ENCODE measurements at places on chromosomes 1 and 21. TPM values are rescaled to one million over a fixed set of nuclear protein-coding genes. Genes with fewer than 3 reads are reported as not detected.

DNA sequence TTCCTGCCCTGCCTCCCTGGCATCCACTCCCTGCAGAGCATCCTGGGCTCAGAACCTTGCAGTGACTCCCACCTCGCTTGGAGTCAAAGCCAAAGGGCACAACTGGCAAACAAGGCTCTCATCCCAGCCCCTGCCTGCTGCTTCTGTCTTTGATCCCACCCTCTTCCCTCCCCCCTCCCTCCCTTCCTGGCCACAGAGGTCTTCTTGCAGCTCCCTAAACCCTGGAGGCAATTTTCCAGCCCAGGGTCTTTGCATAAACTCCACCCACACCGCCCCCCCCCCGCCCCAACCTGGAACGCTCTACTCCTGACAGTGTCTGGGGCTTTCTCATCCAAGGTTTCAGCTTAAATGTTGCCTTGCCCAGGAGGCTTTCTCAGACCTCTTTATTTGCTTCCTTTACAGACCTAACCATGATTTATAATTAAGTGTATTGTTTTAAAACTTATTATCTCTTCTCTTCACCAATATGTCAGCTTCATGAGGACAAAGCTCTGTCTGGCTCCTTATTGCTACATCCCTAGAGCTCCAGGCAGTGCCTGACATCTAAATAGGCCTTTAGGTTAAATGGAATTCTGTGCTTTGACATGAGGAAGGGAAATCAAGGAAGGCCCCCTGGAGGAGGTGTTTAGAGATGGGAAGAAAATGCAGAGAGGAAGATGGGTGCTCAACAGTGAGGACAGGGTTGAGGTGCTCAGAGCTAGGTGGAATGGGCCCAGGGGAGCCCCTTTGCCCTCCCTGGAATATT is 37.7 kb upstream of the PADI1 start:
- DNase-seq = no peak
- H3K27ac ChIP-seq = no peak overlapping the region
- H3K36me3 ChIP-seq = no peaks in the 10 kb centered on the region

GRCh38 chr1:64111787-64112186 is 91.6 kb upstream of the UBE2U start:
- no peaks in the 10 kb centered on the region for H3K27me3 ChIP-seq
- H3K4me1 ChIP-seq = peaks cover 3% of the 10 kb centered on the region
- no peak overlapping the region for H3K4me3 ChIP-seq
- H3K36me3 ChIP-seq = no peaks in the 10 kb centered on the region
- DNase-seq = no peak

- no peaks in the 10 kb centered on the region for H3K27me3 ChIP-seq
- peaks cover 11% of the 10 kb centered on the region for H3K4me1 ChIP-seq
- peak overlapping the region; percentile 52 for H3K27ac ChIP-seq
- no peaks in the 10 kb centered on the region for H3K36me3 ChIP-seq
- H3K4me3 ChIP-seq = no peak overlapping the region
- no peak for DNase-seq
Measured at GRCh38 chr1:234093107-234093506, 188.6 kb downstream of the SLC35F3 start.

GRCh38 chr1:15417059-15417934 is 7.6 kb downstream of the EFHD2 start:
- peaks cover 6% of the 10 kb centered on the region for H3K4me1 ChIP-seq
- H3K27me3 ChIP-seq = no peaks in the 10 kb centered on the region
- H3K4me3 ChIP-seq = no peak overlapping the region
- H3K27ac ChIP-seq = no peak overlapping the region
- DNase-seq = no peak

GRCh38 chr1:12083766-12084165 is 20.7 kb downstream of the TNFRSF8 start:
- H3K36me3 ChIP-seq = no peaks in the 10 kb centered on the region
- no peaks in the 10 kb centered on the region for H3K4me1 ChIP-seq
- no peak overlapping the region for H3K27ac ChIP-seq
- DNase-seq = no peak
- H3K4me3 ChIP-seq = no peak overlapping the region

DNA sequence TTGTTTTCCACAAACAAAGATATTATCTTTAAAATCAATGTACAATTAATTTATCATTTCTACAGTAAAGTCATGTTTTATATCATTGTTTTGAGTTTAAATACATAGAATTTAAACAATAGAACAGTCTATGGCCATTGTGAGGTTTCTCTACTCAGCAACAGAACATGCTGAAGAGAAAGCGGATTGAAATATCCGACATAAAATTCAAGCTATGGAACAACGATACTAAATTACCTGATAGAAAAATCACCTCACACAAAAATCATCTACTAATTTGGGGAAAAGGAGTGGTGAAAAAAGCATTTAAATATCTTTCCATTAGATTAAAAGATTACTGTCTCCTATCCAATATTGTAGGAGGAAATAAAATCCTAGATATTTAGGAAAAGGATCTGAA is 12.6 kb downstream of the CDKN2C start:
- no peaks in the 10 kb centered on the region for H3K36me3 ChIP-seq
- H3K4me3 ChIP-seq = peak overlapping the region; percentile 49
- DNase-seq = no peak
- peaks cover 5% of the 10 kb centered on the region for H3K4me1 ChIP-seq

GRCh38 chr1:119767486-119767885 is 1.2 kb downstream of the HMGCS2 start:
- DNase-seq = no peak
- H3K36me3 ChIP-seq = no peaks in the 10 kb centered on the region
- H3K27ac ChIP-seq = no peak overlapping the region
- no peaks in the 10 kb centered on the region for H3K4me1 ChIP-seq

- no peaks in the 10 kb centered on the region for H3K27me3 ChIP-seq
- H3K27ac ChIP-seq = no peak overlapping the region
- H3K36me3 ChIP-seq = no peaks in the 10 kb centered on the region
- H3K4me3 ChIP-seq = no peak overlapping the region
- no peaks in the 10 kb centered on the region for H3K4me1 ChIP-seq
Measured at GRCh38 chr1:21567241-21568005, 58.2 kb downstream of the ALPL start.

- no peak for DNase-seq
- no peaks in the 10 kb centered on the region for H3K36me3 ChIP-seq
- no peaks in the 10 kb centered on the region for H3K4me1 ChIP-seq
Measured at GRCh38 chr1:206812471-206812870, 40.2 kb upstream of the IL10 start.

- no peak for DNase-seq
- no peak overlapping the region for H3K4me3 ChIP-seq
- H3K4me1 ChIP-seq = no peaks in the 10 kb centered on the region
- no peaks in the 10 kb centered on the region for H3K36me3 ChIP-seq
- no peak overlapping the region for H3K27ac ChIP-seq
Measured at GRCh38 chr1:54818461-54819194, 17.5 kb upstream of the TTC22 start.

GRCh38 chr1:226908913-226909312 is 31.2 kb upstream of the COQ8A start:
- H3K27ac ChIP-seq = no peak overlapping the region
- no peak for DNase-seq
- H3K27me3 ChIP-seq = no peaks in the 10 kb centered on the region
- H3K4me3 ChIP-seq = no peak overlapping the region
- H3K4me1 ChIP-seq = no peaks in the 10 kb centered on the region

GRCh38 chr1:98468111-98468717 is 193.3 kb upstream of the SNX7 start:
- H3K4me3 ChIP-seq = no peak overlapping the region
- H3K27ac ChIP-seq = no peak overlapping the region
- no peak for DNase-seq
- peaks cover 5% of the 10 kb centered on the region for H3K4me1 ChIP-seq
- no peaks in the 10 kb centered on the region for H3K36me3 ChIP-seq
- H3K27me3 ChIP-seq = no peaks in the 10 kb centered on the region

DNA sequence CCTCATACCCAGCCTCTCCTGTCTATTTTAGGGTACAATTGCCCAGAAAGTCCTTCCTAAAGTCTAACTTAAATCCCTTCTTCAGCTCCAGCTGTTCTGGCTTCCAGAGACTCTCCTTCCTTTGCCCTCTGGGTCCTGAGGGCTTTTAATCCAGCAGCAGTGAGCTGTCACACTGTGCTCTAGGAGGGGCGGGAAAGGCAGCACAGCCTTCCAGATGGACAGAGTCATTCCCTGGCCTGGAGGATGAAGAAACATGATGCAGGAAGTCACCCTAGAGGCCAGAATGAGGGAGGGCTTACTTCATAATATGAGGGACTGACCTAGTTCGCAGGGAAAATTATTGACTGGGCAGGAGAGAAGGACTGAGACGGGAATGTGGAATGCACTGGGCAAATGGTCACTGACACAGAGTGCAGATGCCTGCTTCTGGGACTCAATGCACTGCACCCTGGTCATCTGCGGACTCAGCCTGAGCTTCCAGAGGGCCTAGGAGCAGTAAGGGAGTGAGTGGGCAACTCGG is 1.3 kb downstream of the SH2D2A start:
- H3K27ac ChIP-seq = no peak overlapping the region
- H3K27me3 ChIP-seq = no peaks in the 10 kb centered on the region
- no peak overlapping the region for H3K4me3 ChIP-seq
- H3K4me1 ChIP-seq = peaks cover 8% of the 10 kb centered on the region
- DNase-seq = peak; percentile 13

GRCh38 chr1:22712502-22713271 is 2.0 kb downstream of the EPHB2 start:
- H3K27ac ChIP-seq = no peak overlapping the region
- no peaks in the 10 kb centered on the region for H3K27me3 ChIP-seq
- no peaks in the 10 kb centered on the region for H3K36me3 ChIP-seq
- peak overlapping the region; percentile 72 for H3K4me3 ChIP-seq

- H3K4me1 ChIP-seq = no peaks in the 10 kb centered on the region
- H3K36me3 ChIP-seq = no peaks in the 10 kb centered on the region
- no peaks in the 10 kb centered on the region for H3K27me3 ChIP-seq
- no peak overlapping the region for H3K4me3 ChIP-seq
Measured at GRCh38 chr1:57163789-57164188, 198.0 kb upstream of the C8B start.

GRCh38 chr1:46594063-46594462 is 10.0 kb downstream of the MKNK1 start:
- H3K36me3 ChIP-seq = peaks cover 41% of the 10 kb centered on the region
- H3K27me3 ChIP-seq = no peaks in the 10 kb centered on the region
- no peak overlapping the region for H3K4me3 ChIP-seq
- H3K27ac ChIP-seq = no peak overlapping the region
- no peak for DNase-seq

- peak overlapping the region; percentile 98 for H3K27ac ChIP-seq
- no peaks in the 10 kb centered on the region for H3K27me3 ChIP-seq
- H3K4me1 ChIP-seq = peaks cover 33% of the 10 kb centered on the region
- no peaks in the 10 kb centered on the region for H3K36me3 ChIP-seq
- H3K4me3 ChIP-seq = peak overlapping the region; percentile 86
Measured at GRCh38 chr1:193058529-193059281, 455 bp downstream of the UCHL5 start.

DNA sequence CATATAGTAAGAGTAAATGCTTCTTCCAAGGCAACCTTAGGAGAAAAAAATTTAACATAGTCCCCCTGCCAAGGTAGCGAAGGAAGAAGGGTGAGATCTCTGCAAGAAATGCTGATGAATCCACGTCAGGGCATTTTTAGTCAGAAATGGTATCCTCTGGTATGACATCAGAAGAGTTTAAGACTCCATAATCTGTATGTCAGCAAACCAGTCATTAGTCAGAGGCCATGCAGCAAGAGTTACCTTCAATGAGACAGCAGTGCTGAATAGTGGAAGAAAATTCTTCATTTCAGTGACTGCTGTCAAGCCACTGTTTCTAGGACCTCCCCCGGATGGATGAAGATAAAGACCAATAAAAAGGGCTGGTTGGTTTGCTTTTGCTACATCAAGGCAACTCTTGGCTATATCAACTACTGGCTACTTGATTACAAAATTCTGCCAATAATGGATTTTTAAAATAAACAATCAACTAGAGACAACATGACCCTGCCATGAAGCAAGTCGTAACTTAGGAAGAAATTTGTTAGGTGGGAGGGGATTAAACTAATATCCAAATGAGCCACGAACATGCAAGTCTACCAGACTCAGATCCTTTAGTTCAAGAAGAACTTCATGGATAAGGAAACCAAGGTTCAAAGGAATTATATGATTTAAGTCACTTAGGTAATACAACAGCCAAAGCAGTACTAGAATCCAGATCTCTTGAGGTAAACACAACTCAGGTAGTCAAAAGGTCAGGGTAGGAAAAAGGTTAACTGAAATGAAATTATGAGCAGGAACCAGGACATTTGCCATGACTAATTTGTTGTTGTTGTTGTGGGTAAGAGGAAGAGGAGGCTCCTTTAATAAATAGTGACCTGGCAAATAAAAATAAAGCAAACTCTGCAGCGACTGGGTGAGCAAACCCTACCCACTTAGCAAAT is 25.6 kb upstream of the GUCA2A start:
- no peak for DNase-seq
- H3K36me3 ChIP-seq = peaks cover 6% of the 10 kb centered on the region
- peaks cover 4% of the 10 kb centered on the region for H3K4me1 ChIP-seq
- no peaks in the 10 kb centered on the region for H3K27me3 ChIP-seq
- H3K4me3 ChIP-seq = no peak overlapping the region
- no peak overlapping the region for H3K27ac ChIP-seq

DNA sequence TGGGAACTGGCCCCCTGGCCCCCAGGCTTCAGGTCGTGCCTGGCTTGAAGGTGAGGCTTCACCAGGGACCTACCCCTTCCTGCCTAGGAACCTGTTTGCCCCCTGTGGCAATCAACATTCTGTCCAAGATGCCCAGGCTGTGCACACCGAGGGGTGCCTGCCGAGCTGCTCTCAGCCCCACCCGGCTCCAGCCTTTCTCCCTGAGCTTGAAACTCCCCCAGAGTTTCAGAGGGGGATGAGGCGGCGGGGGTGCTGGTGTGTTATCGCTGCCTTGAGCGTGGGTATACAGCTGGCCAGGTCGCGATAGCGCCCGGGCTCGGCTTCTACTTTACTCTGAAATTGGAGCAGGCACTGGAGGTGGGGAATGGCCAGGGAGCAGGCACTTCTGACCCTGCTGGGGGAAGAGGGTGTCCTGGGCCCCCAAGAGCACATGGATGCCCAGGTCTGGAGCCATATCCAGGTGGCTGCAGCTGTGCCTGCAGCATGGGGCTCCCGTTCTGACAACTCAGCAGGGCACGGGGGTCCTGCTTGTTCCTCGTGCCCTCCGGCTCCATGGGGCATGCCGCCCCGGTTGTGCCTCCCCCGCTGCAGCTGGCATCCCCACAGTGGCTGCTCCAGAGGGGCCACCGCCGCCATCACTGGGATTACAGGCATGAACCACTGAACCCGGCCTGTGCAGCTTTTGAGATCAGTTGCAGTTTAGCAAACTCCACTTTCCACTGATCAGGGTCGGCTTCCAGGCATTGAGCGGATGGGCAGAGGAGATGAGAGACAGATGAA is 29.8 kb downstream of the RYR2 start:
- no peaks in the 10 kb centered on the region for H3K36me3 ChIP-seq
- H3K27me3 ChIP-seq = no peaks in the 10 kb centered on the region

Gene NUAK2
- 1.5 TPM for total RNA-seq

Gene MLLT11
- total RNA-seq = 3.1 TPM

Gene H3-3A
- total RNA-seq = 226 TPM

Gene PWP2
- 10.9 TPM for total RNA-seq

Gene ELAPOR1
- 1.4 TPM for total RNA-seq

Gene SYDE2
- 13.4 TPM for total RNA-seq

Gene XCL2
- total RNA-seq = not detected

Gene SELL
- 4.2 TPM for total RNA-seq

Gene RGS8
- not detected for total RNA-seq

Gene RGS16
- total RNA-seq = 15.2 TPM

Gene OR2L3
- not detected for total RNA-seq

Gene CTSE
- total RNA-seq = 22.2 TPM

Gene POU2F1
- total RNA-seq = 25.5 TPM

All from thoracic aorta (tissue), 2 donors.